ENCODE measurements at places on chromosomes 13 and 19.

DNA sequence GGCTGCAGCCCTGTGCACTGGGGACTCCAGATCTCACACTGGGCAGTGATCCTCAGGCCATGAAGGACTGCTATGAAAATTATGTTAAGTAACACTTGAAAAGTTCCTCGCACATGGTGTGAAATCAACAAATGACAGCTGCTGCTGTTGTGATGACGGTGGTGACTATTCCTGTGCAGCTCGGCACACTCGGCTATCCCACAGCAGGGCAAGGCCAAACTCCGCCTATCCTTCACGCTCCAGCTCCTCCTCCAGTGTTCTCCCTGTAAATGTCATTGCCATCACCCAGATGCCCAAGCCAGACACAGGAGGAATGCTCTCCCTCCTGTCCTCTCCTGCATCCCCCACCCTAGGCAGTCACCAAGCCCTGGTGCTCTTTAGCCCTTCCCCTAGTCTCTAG lies 31.3 kb downstream of the GRIK5 start:
- no peak for DNase-seq
- H3K36me3 ChIP-seq = peaks cover 1% of the 10 kb centered on the region
- H3K27me3 ChIP-seq = no peaks in the 10 kb centered on the region
- H3K4me3 ChIP-seq = no peak overlapping the region

DNA sequence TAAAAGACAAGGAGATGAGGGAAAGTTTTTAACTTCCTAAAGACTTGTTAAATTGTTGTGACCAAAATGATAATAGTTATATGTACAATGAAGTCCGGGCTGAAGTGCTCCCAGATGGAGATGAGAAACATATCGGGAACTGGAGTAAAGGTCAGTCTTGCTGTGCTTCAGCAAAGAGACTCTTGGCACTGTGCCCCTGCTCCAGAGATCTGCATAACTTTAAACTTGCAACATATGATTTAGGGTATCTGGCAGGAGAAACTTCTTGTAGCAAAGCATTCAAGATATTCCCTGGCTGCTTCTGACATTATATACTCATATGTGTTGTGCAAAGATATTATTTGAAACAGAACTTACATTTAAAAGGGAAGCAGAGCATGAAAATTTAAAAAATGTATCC lies 786.6 kb upstream of the SLITRK6 start:
- H3K27me3 ChIP-seq = no peaks in the 10 kb centered on the region
- no peak overlapping the region for H3K4me3 ChIP-seq
- no peak overlapping the region for H3K27ac ChIP-seq
- no peaks in the 10 kb centered on the region for H3K4me1 ChIP-seq
- H3K36me3 ChIP-seq = no peaks in the 10 kb centered on the region
- no peak for DNase-seq

GRCh38 chr13:29317828-29318227 lies 277.7 kb downstream of the SLC7A1 start:
- H3K4me3 ChIP-seq = no peak overlapping the region
- no peaks in the 10 kb centered on the region for H3K27me3 ChIP-seq
- no peak overlapping the region for H3K27ac ChIP-seq
- H3K4me1 ChIP-seq = no peaks in the 10 kb centered on the region
- no peak for DNase-seq

DNA sequence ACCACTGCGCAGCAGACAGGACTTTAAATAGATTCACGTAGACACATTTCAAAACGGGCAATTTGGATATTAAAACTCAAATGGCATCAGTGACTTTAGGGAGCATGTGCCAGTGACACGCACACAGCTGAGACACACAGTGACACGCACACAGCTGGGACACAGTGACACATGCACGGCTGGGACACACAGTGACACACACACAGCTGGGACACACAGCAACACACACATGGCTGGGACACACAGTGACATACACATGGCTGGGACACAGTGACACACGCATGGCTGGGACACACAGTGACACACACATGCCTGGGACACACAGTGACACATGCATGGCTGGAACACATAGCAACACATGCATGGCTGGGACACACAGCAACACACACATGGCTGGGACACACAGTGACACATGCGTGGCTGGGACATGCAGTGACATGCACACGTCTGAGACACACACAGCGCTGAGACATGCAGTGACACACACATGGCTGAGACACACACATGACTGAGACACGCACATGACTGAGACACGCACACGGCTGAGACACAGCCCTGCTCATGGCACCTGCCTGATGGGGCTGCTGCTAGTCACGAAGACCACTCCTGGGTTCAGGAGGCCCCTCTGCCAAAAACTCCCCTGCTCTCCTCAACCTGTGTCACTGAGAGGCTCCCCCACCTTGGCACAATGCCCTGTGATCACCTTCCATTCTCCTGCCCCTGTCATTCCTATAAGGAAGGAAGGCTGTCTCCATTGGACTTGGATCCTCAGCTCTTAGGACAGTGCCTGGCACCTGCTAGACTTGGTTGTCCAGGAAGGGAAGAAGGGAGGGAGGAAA lies 52.5 kb downstream of the SOX1 start:
- H3K27me3 ChIP-seq = no peaks in the 10 kb centered on the region
- no peaks in the 10 kb centered on the region for H3K4me1 ChIP-seq
- no peak for DNase-seq
- H3K36me3 ChIP-seq = no peaks in the 10 kb centered on the region
- no peak overlapping the region for H3K4me3 ChIP-seq

DNA sequence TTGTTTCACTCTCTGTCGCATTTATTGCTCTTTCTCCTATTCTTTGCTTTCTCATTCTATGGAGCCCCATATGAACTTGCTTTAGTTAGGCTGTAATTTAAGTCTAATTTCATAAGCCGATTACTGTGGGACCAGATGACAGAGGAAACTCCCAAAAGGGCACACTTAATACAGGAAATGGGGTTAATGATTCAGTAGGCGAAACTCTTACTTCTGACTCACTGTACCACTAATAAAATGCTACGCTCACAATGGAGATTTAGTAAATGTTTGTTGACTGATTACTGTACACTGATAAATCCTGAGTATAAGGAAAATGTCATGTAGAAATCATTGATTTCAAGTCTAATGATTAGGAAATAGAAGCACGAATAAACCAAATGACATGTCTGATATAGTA lies 276.4 kb downstream of the KLF5 start:
- H3K4me1 ChIP-seq = no peaks in the 10 kb centered on the region
- no peak overlapping the region for H3K27ac ChIP-seq
- H3K27me3 ChIP-seq = no peaks in the 10 kb centered on the region
- H3K4me3 ChIP-seq = no peak overlapping the region

DNA sequence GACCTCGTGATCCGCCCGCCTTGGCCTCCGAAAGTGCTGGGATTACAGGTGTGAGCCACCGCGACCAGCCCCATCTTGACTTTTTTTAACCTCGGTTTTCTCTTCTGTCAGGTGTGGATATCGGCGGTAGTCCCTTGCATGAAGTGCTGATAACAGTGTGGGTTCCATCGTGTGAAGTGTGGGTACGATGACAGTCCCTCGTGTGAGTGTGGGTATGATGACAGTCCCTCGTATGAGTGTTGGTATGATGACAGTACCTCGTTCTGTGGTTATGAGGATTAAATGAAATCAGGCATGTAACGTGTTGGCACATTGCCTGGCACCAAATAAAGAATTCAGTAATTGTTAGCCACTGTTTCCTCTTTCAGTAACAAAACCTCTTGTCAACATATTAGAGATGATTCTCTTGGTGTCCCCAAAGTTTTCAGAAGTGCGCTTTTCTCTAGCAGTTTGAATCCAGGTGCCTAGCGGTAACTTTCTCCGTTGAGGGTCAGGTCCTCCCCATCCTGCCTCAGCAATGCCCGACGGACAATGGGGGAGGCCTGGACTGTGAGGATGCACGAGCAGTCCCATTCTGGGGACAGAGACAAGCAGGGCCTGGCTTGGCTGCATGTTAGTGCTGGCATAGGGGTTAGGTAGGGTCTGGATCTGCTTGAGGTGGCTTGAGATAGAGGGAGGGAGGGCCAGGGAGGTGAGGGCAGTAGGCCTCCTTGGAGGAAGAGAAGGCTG lies 15.3 kb downstream of the GATAD2A start:
- H3K36me3 ChIP-seq = peaks cover 2% of the 10 kb centered on the region
- H3K4me3 ChIP-seq = no peak overlapping the region
- H3K4me1 ChIP-seq = no peaks in the 10 kb centered on the region
- no peak for DNase-seq

- no peaks in the 10 kb centered on the region for H3K36me3 ChIP-seq
- DNase-seq = no peak
- no peaks in the 10 kb centered on the region for H3K4me1 ChIP-seq
- H3K27me3 ChIP-seq = no peaks in the 10 kb centered on the region
- no peak overlapping the region for H3K27ac ChIP-seq
These were observed 30.3 kb upstream of the MCF2L start for GRCh38 chr13:112938680-112939079.

DNA sequence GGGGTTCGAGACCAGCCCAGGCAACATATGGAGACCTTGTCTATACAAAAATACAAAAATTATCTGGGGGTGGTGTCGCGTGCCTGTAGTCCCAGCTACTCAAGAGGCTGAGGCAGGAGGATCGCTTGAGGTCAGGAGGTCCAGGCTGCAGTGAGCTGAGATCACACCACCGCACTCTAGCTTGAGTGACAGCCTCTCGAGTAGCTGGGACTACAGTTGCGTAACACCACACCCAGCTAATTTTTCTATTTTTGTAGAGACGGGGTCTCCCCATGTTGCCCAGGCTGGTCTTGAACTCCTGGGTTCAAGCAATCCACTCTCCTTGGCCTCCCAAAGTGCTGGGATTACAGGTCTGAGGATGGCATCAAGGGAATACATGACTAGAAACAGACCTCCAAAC lies 30.8 kb upstream of the MUC16 start:
- no peak overlapping the region for H3K4me3 ChIP-seq
- H3K36me3 ChIP-seq = no peaks in the 10 kb centered on the region
- no peak for DNase-seq
- H3K27ac ChIP-seq = no peak overlapping the region
- H3K4me1 ChIP-seq = no peaks in the 10 kb centered on the region

DNA sequence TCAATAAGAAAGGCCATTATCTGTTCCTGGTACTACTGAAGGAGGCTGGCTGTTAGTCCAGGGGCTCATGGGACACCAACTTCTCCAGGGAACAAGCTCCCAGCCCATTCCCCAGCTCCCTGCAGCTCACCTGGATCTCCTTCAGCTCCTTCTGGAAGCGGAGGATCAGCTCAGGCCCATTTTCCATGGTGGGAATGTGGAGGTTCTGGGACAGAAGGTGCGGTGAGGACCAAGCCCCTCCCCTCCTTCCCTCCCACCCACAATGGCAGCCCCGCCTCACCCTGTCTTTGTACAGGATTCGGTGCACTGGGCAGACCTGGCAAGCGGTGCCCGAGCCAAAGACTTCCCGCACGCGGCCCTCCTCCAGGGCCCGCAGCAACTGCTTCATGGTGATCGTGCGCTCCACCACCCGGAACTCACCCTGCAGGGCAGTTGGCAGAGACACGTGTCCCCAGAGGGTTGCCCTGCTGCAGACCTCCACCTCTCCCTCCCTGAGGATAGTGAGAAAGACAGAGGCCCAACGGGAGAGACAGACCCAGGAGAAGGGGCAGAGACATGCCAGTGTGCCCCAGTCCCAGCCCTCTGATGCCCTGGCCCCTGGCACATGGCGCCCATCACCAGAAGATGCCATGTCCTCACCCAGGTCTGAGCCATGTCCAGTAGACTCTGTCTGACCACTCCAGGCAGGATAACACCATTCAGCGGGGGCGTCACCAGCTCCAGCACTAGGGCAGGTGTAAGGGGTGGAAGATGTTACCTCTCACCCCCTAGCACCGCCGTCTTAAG lies 14.3 kb downstream of the BCAT2 start:
- peaks cover 3% of the 10 kb centered on the region for H3K4me1 ChIP-seq
- H3K4me3 ChIP-seq = no peak overlapping the region
- H3K36me3 ChIP-seq = no peaks in the 10 kb centered on the region
- no peaks in the 10 kb centered on the region for H3K27me3 ChIP-seq
- H3K27ac ChIP-seq = no peak overlapping the region

- H3K4me3 ChIP-seq = no peak overlapping the region
- H3K27me3 ChIP-seq = no peaks in the 10 kb centered on the region
- no peaks in the 10 kb centered on the region for H3K4me1 ChIP-seq
- H3K36me3 ChIP-seq = no peaks in the 10 kb centered on the region
- H3K27ac ChIP-seq = no peak overlapping the region
- peak; percentile 13 for DNase-seq
These were observed 431.7 kb downstream of the KLF12 start for GRCh38 chr13:73702419-73703071.

GRCh38 chr19:15550929-15551292 lies 42.6 kb downstream of the CYP4F22 start:
- DNase-seq = no peak
- no peak overlapping the region for H3K27ac ChIP-seq
- H3K4me1 ChIP-seq = no peaks in the 10 kb centered on the region
- no peaks in the 10 kb centered on the region for H3K36me3 ChIP-seq
- H3K4me3 ChIP-seq = no peak overlapping the region

- no peak overlapping the region for H3K4me3 ChIP-seq
- no peak for DNase-seq
- no peaks in the 10 kb centered on the region for H3K36me3 ChIP-seq
These were observed 86.2 kb downstream of the SHISA2 start for GRCh38 chr13:25965596-25965995.

- H3K4me3 ChIP-seq = peak overlapping the region; percentile 97
- peaks cover 2% of the 10 kb centered on the region for H3K36me3 ChIP-seq
- no peak for DNase-seq
- H3K4me1 ChIP-seq = peaks cover 4% of the 10 kb centered on the region
- no peaks in the 10 kb centered on the region for H3K27me3 ChIP-seq
These were observed 606 bp downstream of the PRDX2 start for GRCh38 chr19:12800923-12801465.

DNA sequence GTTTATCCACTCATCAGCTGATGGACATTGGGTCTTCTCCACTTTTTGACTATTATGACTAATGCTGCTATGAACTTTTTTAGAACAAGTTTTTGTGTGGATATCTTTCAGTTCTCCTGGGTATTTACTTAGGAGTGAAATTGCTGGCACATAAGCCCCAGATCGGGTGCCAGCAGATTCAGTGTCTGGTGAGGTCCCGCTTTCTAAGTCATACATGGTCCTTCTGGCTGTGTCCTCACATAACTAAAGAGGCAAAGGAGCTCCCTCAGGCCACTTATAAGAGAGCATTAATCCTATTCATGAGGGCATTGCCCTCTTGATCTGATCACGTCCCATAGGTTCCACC lies 600 bp upstream of the ZNF226 start:
- peaks cover 2% of the 10 kb centered on the region for H3K36me3 ChIP-seq
- peak overlapping the region; percentile 37 for H3K4me3 ChIP-seq
- no peaks in the 10 kb centered on the region for H3K27me3 ChIP-seq
- H3K27ac ChIP-seq = no peak overlapping the region
- DNase-seq = no peak

GRCh38 chr19:12965017-12965811 lies 4.2 kb upstream of the DAND5 start:
- no peaks in the 10 kb centered on the region for H3K27me3 ChIP-seq
- H3K4me1 ChIP-seq = no peaks in the 10 kb centered on the region
- DNase-seq = peak; percentile 88
- H3K4me3 ChIP-seq = no peak overlapping the region
- H3K27ac ChIP-seq = no peak overlapping the region

- no peaks in the 10 kb centered on the region for H3K27me3 ChIP-seq
- DNase-seq = no peak
- no peak overlapping the region for H3K4me3 ChIP-seq
- no peaks in the 10 kb centered on the region for H3K36me3 ChIP-seq
These were observed 173.3 kb downstream of the GPC5 start for GRCh38 chr13:91571681-91572080.

Data from mesendoderm (in vitro differentiated cells).